Stimulated activated CD4-positive, alpha-beta T cell treated with anti-CD3 and anti-CD28 coated beads, TNF-alpha, amount 100 ng/mL, for 24 hours (primary cell): ENCODE measurements at places on chromosomes 4 and X.

DNA sequence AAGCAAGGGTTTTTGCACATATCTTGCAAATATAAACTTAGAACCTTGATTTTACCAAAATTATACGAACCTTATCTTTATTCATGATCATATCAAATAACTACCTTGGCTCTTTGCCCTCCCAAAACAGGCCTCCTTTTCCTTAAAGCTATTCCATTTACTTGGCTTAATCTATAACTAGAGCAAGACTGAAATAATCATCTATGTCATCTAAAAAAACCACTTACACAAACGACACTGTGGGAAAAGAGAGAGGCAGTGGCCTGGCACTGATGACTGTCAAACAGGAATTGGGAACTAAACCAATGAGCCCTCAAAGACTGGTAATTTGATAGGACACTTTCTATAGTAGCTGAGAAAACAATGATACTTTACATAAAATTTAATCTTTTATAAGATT, 11.7 kb upstream of the PTPN13 start:
- no peak for DNase-seq

- DNase-seq: no peak
Observed at GRCh38 chr4:37685161-37685822, 884 bp downstream of the RELL1 start.

DNA sequence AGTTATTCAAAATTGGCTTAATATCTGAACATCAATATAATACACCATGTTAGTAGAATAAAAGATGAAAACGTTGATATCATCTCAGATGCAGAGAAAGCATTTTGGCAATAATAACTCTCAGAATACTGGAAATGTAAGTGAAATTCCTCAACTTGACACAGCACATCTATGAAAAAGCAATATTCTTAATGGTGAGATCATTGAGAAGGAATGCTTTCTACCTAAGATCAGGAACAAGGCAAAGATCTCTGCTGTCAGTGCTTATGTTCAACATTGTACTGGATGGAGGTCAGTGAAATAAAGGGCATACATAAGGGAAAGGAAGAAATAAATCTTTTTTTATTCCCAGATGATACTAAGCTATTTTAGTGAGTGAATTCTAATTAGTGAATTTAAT, 40.6 kb downstream of the MRPL1 start:
- no peak for DNase-seq

DNA sequence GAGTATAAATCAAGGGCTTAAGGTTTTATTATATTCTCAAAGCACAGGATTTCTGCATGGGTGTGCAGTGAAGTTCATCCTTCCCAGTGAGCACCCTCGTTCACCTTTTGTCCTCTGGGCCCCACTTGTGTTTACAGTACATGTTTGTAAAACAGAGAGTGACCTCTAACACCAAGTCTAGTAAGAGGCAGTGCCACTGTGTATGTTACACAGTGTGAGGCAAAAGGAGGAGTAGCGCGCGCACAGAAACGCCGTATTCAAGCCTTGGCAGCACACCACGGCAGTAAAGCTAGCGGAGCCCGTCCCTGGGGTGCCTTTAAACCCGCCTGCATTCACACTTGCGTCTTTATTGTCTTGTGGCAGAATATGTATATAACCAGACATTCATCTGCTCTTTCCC, 51.9 kb downstream of the CCNI start:
- no peak for DNase-seq

GRCh38 chr4:107252571-107252970, 216.5 kb upstream of the DKK2 start:
- DNase-seq: no peak

- DNase-seq: no peak
Observed at GRCh38 chr4:139950568-139950967, 203.4 kb downstream of the MAML3 start.

DNA sequence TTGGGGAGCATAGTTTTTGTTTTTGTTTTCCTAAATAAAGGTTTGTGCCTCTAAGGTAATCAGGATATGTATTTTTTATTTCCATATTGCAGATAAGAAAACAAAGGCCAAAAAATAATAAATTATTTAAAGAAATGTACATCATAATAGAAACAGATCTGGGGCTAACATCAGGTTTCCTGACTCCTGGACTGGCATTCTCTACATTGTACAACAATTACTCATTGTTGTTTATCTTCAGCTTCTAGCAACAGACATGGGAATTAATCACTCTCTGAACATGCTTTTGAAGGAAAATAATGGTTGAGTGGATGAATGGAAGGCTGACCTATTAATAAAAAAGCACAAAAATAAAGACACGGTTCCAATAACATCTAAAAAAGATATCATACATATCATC, 146.2 kb downstream of the KCNIP4 start:
- DNase-seq: no peak

GRCh38 chrX:79117078-79117477, 27.4 kb upstream of the GPR174 start:
- no peak for DNase-seq

- no peak for DNase-seq
Observed at GRCh38 chr4:67051000-67051789, 494.1 kb downstream of the CENPC start.

DNA sequence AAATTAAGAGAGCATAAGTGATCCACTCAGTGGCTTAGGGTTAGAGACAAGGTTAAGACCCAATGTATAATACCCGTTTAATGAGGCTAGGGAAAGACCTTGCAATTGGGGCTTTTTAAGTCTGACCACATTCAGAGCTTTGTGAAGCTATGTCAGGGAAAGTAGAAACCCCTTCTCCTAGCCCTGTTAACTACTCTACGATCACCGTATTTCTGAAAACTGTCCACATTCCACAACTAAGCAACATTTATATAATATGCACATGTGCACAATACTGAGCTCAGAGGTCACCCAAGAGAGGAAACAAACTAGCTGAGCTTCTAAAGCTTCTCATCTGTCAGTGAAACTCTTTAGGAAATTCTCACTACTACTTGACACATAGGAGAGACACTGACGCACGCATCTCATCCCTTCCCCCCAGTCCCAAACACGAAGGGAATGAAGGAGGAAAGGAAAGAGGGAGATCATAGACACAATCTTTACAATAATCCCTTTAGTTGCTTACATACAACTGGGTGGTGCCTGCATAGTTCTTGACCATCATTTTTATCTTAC, 56.2 kb downstream of the METTL14 start:
- DNase-seq: no peak

GRCh38 chr4:119693126-119693525, 64.5 kb upstream of the PDE5A start:
- no peak for DNase-seq

- DNase-seq: no peak
Observed at GRCh38 chrX:114101081-114101480, 482.8 kb upstream of the HTR2C start.

- peak; percentile 46 for DNase-seq
Observed at GRCh38 chrX:51802917-51803688, 59.9 kb downstream of the GSPT2 start.

DNA sequence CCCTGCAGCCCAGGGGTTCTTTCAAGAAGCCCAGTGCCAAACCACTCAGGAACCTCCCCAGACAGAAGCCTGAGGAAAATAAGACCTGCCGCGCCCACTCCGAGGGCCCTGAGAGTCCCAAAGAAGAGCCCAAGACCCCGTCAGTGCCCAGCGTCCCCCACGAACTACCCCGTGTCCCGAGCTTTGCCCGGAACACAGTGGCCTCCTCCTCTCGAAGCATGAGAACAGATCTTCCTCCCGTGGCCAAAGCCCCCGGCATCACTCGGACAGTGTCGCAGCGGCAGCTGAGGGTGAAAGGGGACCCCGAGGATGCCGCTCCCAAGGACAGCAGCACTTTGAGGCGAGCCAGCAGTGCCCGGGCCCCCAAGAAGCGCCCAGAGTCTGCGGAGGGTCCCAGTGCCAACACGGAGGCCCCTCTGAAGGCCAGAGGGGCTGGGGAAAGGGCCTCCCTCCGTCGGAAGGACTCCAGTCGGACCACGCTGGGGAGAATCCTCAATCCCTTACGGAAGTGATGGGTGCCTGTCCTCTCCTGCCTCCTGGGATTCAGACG, 40.2 kb downstream of the FHDC1 start:
- no peak for DNase-seq

GRCh38 chrX:123201720-123202119, 17.6 kb downstream of the GRIA3 start:
- no peak for DNase-seq

- no peak for DNase-seq
Observed at GRCh38 chr4:38958453-38959190, 73.6 kb downstream of the TMEM156 start.

DNA sequence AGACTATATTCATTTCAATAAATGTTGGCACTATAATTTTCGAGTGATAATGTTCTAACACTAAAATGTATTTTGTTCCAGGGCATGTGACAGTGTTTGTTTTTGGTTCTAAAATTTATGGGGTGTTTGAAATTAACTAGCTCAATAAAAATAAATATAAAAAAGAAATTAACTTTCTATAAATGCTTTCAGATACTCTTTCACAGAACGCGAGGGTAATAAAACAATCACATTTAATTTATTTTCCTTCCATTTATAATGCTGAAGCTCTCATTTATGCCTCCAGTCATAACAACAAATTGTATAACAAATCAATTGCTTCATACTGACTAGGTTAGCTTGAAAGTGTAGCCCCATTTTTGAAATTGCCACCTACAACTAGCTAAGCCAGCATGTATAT, 122.4 kb upstream of the GPM6A start:
- DNase-seq: no peak

GRCh38 chr4:53680598-53680997, 89.3 kb upstream of the LNX1 start:
- no peak for DNase-seq

DNA sequence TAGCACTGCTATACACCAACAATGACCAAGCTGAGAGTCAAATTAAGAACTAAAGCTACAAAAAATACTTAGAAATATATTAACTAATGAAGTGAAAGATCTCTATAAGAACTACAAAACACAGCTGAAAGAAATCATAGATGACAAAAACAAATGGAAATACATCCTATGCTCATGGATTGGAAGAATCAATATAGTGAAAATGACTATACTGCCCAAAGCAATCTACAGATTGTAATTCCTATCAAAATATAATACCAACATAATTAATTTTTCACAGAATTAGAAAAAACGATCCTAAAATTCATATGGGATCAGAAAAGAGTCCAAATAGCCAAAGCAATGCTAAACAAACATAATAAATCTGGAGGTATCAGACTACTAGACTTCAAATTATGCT, 87.8 kb downstream of the STARD8 start:
- DNase-seq: no peak

DNA sequence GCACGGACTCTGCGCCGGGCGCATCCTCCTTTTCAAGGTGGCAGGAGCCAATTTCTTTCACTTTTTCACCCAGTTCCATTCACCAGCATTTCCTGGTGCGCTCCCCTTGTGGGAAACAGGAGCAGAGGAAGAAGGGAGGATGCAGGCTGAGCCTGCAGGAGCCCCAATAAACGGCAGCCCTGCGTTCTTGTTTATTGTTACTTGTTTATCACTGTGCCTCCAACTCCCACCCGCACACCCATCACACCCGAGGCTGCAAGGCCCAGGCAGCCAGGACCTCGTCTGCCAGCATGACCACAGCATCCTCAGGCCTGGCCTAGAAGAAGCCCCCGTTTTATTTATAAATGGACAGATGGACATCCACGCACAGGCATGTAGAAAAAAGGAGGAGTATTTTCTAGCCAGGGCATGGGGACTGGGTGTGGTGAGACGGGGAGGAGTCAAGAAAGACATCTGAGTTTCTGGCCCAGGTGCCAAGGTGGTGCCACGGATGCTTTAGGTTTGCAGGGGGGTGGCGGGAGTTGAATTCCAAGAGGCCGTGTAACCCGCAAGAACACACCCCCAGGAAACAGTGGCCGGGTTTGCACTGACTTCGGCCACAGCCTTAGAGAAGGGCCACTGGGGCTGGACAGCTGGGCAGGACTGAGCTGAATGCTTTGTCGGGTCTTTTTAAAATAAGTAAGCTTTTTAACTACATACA, 51.7 kb downstream of the JAKMIP1 start:
- DNase-seq: no peak

DNA sequence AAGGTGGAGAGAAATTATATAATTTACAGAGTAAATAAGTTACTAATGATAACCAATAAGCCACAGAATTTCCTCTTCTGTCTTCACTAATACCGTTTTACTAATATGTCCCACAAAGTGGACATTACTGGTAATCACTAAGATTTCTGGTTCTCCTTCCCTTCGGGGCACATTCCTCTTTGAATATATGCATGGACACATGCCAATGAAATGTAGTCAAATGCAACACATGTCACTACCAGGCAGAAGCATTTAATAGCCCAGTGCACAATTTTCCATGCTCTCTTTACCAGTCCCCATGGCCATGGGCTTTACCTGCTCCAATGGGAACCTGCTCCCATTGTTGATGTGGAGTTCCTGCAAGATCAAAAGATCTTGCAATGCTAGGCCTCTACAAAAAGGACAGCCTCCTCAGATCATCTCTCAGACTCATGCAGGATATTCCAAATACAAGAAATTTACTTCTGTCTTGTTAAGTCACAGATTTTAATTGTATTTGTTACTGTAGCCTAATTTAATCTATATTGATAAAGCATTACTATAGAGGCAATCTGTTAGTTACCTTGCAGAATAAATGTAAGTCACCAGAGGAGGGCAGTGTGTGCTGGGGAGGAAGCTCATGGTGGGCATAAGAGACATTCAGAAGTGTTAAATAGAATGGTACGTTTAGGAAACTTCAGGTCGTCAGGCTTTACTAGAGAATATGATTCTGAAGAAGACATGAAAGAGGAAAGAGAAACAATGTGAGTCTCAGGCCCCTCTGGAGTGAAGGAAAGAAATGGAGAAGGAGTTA, 37.1 kb upstream of the INPP4B start:
- no peak for DNase-seq

DNA sequence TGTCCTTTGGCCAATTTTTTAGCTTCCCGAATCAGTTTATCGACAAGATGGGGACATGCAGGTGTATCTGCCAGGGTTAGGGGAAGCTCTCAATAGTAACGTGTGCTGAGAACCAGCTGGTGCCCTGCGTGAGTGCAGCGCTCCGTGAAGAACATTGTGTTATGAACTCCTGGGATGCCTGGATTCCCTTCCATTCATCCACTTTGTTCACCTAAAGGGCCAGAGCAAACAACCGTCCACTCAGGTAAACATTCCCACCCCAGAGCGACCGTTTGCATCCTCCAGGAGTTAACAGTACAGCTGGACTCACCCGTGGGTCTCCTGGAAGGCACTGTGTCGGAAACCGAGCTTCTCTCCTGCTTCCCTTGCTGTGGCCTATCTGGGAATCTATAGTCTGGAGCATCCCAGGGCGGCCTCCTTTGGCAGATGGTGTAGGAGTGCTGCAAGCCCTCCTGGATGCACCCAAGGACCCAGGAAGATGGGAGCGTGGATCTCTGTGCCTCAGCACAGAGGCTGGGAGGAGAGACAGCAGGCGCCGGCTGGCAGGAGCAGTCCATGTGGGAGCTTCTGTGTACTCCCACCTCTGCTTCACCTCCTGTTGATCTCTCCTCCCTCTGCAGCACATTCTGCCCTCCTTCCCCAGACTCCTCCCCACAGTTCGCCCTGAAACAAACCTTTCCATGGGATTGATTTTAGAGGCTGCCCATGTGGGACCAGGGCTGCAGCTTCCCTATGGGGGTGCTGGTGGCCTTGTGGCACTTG, 62.7 kb downstream of the SHROOM2 start:
- DNase-seq: no peak

GRCh38 chr4:76716658-76717057, 181.3 kb downstream of the SOWAHB start:
- DNase-seq: no peak
